ENCODE measurements at places on chromosomes 3 and 15.

GRCh38 chr3:61645148-61645547, 83.8 kb downstream of the PTPRG start:
- DNase-seq, result peak; percentile 78

- DNase-seq, result no peak
Observed at GRCh38 chr3:110397115-110397514, 674.5 kb upstream of the NECTIN3 start.

- no peak for DNase-seq
Observed at GRCh38 chr3:76668653-76669052, 371.2 kb upstream of the ROBO2 start.

DNA sequence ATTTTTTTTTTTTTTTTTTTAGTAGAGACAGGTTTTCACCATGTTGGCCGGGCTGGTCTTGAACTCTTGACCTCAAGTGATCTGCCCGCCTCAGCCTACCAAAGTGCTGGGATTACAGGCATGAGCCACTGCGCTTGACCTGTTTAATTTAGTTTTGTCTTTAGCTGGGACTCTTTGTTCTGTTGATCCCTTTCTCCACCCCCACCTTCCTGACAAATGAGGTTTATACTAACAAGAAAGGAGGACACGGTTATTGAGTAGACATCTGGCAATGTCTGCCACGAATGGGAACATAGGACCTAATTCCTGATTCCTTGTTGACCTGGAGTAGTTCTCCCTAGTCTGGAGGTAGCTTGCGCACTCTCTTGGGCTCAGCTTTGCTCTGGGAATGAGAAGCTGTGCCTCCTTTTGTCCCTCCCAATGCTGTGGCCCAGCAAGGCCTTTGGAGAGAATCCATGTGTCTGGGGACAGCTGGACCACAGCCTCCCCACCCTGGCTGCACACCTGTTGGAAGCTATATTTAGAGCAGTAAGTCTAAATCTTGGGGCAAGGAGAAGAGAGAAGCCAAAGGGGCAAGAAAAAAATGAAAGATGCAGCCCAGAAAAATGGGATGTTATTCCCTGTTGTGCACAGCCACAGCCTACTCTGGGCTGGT, 53.2 kb upstream of the ADPGK start:
- DNase-seq, result no peak

GRCh38 chr15:31379042-31379441, 52.4 kb downstream of the KLF13 start:
- no peak for DNase-seq

GRCh38 chr3:101151286-101151913, 158.2 kb upstream of the ABI3BP start:
- DNase-seq, result no peak
